Brain microvascular endothelial cell (primary cell): ENCODE measurements at places on chromosomes 6 and 20.

DNA sequence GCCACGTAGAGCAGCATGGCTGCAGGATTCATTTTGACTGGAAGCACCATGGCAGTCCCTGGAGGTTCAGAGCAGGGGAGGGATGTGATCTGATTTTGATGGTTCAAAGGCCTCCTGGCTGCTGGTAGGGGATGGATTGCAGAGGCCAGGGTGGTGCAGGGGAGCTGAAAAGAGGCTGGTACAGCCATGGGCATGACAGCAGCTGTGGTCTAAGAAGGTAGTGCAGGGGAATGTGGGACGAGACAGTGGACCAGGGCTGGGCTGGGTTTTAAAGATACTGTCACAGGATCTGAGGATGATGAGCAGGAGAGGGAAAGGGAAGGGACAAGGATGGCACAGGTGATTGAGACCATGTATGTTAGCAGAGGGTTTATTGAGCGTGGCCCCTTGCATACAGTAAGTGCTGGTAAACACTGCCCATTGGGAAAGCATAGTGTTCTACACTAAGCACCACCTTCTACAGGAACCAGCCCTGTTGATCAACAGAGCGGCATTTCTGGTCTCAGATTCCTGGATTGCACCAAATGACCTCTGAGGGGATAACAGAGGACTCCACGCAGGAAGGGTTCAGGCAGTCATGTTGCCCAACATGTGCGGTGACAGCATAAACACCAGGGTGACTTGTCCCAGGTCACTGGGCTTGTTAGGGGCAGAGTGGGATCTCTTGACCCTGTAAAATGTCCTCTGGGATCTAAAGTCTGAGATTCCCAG, 14.5 kb upstream of the SIRPA start:
- DNase-seq, result no peak

- no peak for DNase-seq
These were observed 336.0 kb downstream of the QKI start for GRCh38 chr6:163750431-163751031.

GRCh38 chr6:159691963-159692287, 1.1 kb downstream of the SOD2 start:
- DNase-seq, result no peak

GRCh38 chr20:36532388-36532787, 8.9 kb upstream of the MYL9 start:
- no peak for DNase-seq

GRCh38 chr6:147207837-147208754, 3.9 kb downstream of the STXBP5 start:
- DNase-seq, result no peak

DNA sequence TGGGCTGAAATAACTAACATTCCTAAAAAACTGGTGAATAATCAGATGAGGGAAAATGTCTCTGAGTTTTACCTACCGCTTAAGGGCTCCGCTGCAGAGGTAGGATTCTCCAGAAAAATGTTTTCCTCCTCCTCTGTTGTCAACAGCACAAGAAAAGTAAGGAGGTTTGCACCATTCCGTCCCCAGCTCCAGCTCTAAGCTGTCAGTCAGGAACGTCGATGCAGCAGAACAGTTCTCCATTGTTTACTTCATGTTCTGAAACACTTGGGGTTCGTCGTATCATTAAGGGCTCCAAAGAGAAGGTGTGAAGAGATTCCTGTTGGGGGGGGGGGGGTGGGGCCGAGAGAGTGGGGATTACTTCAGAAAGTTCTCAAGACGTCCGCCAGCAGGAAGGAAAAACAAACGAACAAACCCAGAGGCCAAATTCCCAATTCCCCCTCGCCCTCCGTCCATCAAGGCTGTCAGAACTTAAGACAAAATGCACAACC, 734 bp downstream of the MMS22L start:
- DNase-seq, result peak; percentile 16

DNA sequence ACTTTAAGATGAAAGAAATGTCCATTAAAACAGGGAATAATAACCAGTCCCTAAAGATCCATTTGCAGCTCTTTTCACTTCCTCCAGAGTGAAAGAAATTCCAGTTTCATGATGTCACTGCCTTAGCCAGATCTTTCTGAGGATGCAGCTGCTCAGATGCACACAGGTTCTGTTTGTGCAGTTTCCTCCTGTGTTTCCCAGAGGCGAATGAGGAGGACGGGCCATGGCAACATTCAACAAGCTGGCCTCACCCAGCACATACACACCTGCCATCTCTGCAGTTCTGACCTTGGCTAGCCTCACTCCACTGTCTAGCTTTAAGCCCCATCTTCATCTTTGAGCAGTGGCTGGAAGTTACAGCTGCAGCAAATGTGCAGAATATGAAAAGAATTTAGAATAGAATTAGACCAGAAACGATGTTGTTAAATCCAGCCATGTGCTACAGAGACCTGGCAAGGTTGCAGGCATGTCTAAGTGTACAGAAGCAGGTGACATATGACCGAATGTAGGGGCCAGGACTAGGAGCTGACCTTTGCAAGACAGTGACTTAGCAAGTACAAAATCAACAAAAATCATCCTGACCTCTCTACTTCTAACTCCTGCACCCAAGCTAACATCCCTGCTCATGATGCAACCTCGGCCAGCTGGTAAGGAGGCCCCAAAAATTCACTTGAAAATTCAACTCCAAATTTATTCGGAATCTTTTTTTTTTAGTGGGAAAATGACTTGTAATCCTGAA, 35.0 kb downstream of the FAM50B start:
- DNase-seq, result peak; percentile 47

GRCh38 chr20:63697357-63697867, 960 bp downstream of the TNFRSF6B start:
- no peak for DNase-seq

DNA sequence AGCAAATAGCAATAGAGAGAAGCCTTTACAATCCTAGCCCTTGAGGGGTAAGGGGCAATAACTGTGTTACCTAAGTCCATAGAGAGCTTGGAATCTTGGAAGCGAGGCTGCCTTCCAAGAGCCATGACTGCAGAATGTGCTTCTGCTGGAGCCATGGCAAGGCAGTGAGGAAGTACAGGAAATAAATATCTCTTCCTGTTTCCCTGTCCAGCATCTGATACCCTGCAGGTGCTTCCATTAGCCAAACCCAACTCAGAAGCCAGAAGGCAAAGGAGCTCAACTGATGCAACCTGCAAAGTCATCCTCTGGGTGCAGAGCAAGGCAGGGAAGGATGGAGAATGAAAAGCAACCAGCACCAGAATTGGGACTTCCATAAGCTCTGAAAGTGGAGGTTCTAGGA, 41.0 kb upstream of the KLHL31 start:
- DNase-seq, result no peak

DNA sequence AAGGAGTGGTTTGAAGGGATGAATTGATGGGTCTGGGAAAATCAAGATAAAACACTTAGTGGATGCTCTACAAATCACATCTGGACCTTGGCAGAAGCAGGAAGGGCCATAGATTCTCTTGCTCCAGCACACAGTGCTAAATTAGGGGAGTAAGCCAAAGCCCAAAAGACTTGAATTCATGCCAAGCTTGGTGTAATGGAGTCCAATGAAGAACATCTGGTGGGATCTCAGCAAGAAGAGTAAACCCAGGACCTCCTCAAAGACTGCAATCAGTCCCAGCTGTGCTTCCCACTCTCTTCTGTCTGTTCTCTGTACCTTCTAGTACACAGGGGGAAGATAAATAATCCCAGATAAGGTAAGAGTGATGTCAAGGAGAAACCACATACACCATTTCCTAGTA, 683.4 kb downstream of the RNF144B start:
- DNase-seq, result no peak

DNA sequence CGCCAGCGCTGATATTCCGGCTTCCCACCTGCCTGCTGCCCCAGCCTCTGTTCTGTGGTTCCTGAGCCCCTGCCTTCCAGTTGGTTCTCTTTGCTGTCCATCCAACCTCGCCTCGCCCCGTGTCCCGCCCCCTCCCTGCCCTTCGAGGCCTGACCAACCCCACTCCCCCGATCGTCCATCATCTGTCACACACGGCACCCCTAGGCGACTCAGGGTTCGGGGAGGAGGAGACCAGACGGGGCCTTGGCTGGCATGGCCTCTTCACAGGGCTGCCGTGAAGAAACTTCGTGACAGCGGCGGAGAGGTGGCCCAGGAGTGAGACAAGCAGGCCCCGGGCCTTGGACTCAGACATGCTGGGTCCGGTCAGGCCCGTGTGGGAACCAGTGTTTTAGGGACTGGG, 226.1 kb downstream of the QKI start:
- DNase-seq, result no peak

GRCh38 chr6:11738661-11739375, 39.8 kb downstream of the ADTRP start:
- no peak for DNase-seq

GRCh38 chr20:37519508-37520418, 1.3 kb upstream of the NNAT start:
- peak; percentile 31 for DNase-seq

- no peak for DNase-seq
These were observed 36.5 kb downstream of the GJA10 start for GRCh38 chr6:89930789-89931188.

GRCh38 chr20:728256-728944, 39.9 kb downstream of the SLC52A3 start:
- DNase-seq, result peak; percentile 9
